ENCODE measurements at places on chromosomes 11 and 22.

DNA sequence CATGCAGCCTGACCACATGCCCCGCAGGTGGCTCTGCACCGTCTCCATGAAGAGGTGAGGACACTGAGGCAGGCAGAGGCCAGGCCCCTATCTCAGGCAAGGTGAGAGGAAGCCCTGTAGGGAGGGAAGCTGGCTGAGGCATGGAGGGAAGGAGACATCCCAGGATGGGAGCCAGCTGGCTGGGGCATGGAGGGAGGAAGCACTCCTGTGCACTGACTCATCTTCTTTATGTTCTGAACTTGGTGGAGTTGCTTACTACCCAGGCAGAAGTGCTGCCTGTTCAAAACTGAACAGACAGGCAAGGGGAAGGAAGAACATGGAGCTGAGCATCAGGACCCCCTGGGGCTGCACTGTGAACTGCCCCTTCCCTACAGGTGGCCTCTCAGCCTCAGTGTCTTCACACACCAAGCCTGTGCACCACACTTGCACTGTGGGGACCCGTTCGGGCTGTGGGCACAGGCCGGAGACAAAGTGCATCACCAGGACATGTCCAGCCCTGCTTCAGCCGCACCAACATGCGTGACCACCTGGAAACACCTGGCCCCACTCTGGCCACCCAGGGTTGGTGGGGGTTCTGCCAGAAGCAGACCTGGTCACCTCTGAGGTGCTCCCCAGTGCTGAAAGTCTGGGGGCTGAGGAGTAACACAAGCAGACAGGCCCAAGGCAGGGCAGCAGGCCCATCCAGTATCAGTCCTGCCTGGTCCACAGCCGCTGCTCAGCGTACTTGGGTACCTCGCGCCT lies 55.5 kb downstream of the DGCR2 start:
- DNase-seq = no peak

GRCh38 chr11:1473786-1474185 lies 12.8 kb downstream of the MOB2 start:
- DNase-seq = no peak

DNA sequence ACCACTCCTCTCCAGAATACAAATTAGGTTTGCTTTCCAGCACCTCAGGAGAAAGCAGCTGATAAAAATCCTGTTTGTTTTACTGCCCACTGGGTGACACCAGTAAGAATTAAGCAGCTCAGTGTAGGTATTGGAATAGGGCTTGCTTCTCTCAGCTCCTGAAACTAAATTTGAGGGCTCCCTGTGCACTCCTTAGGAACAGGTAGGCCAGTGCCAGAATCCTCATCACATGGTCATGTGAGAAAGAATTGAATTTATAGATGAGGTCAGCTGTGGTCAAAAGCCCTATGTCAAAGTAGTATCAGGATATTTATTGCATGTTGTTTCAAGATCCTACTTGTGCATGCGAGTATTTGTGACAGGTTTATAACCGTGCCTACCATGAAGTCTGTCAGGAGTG lies 1.0 kb downstream of the PRSS23 start:
- no peak for DNase-seq

- no peak for DNase-seq
Measured at GRCh38 chr11:26953770-26954392, 40.0 kb upstream of the FIBIN start.

DNA sequence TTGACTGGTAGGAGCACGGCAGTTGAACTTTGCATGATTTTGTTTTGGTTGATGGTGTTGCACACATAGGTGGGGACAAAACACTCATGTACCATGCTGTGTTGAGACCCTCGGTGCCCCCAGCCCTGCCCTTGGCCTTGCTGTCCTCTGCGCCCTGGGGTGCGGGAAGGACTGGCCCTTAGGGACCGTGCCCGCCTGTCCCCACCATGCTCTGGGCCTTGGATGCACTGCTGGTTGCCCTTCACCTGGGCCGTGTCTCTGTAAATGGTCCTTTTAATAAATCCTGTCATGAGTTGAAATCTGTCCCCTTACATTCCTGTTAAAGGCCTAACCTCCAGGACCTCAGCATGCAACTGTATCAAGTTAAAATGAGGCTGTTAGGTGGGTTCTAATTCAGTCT lies 102.3 kb upstream of the ANO1 start:
- no peak for DNase-seq

GRCh38 chr22:27799827-27800249 lies 1.7 kb downstream of the MN1 start:
- DNase-seq = no peak

- peak; percentile 58 for DNase-seq
Measured at GRCh38 chr11:96337541-96338431, 5.2 kb downstream of the MAML2 start.

DNA sequence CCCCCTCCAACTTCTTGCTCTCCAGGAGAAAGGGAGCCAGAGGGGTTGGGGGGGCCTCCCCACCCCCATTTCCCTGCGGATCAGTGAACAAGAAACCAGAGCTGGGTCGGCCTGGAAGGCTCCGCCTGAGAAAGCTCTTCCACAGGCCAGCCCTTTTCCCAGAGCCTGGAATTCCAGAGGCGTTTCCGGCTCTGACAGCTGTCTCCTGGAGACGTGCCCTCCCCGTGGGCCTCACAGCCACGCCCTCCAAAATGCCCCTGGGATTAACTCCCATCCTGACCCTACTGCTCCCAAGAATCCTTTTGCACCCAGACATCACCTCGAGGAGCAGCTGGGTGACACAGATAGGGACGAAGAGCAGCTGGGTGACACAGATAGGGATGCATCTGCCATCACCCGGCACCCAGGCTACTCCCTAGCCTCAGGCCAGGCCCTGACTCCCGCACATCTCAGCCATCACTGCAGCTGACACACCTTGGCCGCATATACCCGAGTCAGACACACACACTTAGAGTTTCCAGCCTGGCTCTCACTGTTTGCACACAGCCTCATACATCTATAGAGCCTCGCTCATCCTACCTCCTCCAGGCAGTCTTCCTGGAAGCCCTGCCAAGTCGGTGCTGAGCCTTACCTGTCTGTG lies 7.6 kb upstream of the CDC42EP1 start:
- DNase-seq = no peak

DNA sequence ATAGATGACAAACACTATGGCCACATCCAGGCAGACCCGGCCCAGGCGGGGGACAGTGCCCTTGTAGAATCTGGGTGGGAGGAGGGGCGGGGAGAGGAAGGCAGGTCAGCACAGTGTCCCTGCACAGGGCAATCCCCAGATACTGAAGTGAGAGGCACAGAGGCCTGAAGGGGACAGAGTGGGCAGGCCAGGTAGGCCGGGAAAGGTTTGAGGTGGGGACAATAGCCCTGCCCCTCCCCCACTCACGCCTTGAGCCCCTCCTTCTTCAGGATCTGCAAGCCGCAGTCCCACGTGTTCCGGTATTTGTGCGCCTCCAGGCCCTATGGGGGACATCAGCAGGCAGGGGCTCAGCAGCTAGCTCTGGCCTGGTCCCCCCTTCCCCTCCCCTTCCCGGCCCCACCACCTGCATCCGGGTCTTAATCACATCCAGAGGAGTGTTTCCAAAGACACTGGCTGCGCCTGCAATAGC lies 2.3 kb downstream of the SLC25A1 start:
- DNase-seq = no peak

GRCh38 chr22:30894371-30894740 lies 74.2 kb downstream of the MORC2 start:
- no peak for DNase-seq

GRCh38 chr11:37595845-37596244 lies 997.8 kb upstream of the RAG2 start:
- no peak for DNase-seq

DNA sequence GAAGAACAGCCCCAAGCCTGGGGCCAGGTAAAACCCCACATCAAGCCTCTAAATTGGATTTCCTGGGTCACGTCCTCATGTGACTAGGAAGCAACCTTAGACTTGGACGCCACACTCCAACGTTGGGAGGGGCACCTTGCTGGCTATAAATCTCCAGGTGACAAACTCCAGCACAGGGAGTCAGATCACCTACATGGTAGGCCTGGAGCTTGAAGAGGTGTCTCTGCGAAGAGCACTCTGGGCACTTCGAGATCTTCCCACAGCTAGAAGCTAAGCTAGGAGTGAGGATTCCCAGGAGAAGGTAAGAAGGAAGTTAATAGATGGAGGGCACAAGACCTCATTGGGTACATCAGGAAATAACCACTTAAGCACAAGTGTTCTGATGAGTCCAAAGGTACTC lies 77.1 kb upstream of the GNAZ start:
- DNase-seq = no peak

DNA sequence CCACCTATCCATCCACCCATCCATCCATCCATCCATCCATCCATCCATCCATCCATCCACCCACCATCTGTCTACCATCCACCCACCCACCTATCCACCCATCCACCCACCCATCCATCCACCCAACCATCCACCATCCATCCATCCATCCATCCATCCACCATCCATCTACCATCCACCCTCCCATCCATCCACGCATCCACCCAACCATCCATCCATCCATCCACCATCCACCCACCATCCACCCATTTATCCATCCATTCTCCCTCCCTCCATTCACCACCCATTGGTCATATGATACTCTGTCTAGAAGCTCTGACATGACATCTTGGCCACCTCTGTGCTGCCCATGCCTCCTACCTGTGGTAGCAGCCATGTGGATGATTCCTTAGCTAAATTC lies 31.7 kb downstream of the MUC2 start:
- no peak for DNase-seq

DNA sequence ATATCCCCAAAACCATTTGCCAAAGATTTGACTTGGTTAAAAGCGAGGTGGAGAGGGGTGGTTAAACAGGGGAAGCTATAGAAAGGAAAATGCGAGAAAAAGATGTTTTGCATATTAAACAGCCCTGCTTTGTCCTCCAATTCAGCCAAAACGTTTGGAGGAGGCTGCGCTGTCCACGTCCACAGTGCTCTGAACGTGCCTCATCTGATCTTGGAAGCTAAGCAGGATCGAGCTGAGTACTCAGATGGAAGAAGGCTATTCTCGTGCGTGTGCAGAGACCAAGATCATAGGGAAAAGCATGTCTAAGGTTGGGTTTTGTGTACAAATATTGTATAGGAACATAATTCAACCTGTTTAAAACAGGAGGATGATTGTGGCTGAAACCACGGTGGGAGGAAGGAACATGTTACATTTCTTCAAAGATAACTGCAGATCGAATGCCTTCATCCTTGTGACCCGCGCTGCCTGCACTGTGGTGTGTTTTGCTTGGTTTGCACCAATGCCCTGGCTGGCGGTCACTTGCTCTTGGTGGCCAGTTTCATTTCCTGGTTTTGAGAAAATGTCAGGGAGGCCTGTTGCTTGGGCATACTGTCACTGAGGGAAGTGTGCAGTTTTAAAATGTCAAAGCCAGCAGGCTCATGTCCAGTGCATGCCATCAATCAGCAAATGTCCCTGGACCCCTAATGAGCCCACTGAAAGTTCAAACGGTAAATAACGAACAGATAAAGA lies 40.4 kb downstream of the FLI1 start:
- DNase-seq = no peak

GRCh38 chr11:95262994-95263765 lies 32.2 kb upstream of the SESN3 start:
- no peak for DNase-seq

- DNase-seq = no peak
Measured at GRCh38 chr11:11318961-11319360, 34.1 kb downstream of the CSNK2A3 start.

DNA sequence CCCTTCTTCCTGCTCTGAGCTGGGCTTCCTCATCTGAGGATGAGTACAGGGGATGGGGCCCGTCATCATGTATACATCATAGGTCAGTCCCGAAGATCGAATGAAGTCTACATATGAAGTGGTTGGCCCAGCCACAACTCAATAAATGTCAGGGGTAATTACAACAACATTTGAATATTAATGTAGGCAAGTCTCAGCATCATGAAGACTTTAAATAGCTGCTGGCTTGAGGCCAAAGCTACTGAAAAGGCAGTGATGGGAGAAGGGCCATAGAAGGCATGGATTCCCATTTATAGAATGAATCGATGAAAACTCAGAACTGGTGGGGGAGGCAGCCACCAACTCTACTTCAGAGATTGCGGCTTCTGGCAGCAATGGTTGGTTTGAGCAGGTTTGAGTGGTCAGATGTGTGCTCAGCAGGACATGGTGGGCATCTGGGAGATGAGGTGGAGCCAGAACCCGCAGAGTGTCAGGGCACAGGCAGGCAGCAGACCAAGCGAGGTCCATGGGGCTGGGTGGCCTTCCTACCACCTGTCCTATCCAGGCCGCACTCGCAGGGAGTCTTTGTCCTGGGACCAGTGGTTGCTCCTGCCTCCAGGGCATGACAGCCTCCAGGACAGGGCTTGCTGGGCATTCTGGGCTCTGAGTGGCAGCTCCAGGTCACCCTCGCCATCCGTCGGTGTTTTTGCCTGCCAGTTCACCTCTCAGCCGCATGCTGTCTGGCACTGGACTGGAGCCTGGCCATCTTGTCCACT lies 919.1 kb downstream of the TBC1D22A start:
- no peak for DNase-seq

GRCh38 chr11:95485115-95485900 lies 254.3 kb upstream of the SESN3 start:
- no peak for DNase-seq

DNA sequence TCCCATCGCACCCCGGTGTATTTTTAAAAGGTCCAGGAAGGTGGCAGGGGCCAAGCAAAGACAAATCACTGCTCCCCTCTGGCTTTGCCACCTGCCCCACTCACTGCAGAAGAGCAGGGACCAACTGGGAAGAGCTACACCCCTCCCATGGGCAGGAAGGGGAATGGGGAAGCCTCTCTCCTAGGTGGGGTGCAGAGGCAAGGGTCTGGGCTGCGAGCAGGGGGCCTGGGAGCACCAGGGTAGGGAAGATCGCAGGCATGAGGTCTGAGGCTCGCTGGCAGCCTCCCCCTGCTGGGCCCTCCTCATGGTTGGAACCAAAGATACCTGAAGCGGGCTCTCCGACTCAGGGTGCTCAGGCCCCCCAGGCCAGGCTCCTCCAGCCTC lies 36.8 kb downstream of the PISD start:
- DNase-seq = no peak

- no peak for DNase-seq
Measured at GRCh38 chr11:2526808-2527381, 82.1 kb downstream of the KCNQ1 start.

DNA sequence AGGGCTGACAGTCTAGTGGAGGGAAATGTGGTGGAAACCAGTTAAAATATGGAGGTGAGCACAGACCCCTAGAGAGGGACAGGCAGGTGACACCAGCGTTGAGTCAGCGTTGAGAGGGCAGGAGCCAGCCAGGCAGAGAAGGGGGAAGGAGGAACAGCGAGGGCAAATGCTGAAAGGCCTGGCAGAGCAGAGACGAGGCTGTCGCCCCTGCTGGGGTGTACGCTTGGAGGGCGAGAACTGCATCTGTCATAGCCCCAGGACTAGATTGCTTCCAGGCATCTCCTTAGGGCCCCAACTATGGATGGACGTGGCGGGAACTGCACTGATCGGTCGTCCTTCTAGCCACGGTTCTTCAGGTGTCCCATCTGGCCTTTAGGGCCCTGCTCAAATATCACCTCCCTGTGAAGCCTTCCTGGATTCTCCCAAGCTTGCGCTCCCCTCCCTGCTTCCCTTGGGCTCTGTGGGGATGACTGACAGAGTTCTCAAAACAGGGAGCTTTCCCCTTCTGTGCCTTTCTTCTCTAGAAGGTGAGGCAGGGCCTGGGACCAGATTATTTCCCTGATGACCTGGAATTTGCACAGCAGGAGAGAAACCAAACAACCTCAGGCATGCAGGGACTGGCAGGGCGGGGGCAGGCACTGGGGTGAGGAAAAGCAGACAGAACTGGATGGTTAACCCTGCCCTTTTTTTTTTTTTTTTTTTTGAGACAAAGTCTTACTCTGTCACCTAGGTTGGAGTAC lies 11.1 kb downstream of the SYNGR1 start:
- no peak for DNase-seq
